ENCODE measurements at places on chromosomes 7 and 10.

GRCh38 chr7:18361756-18362155 lies 133.8 kb upstream of the HDAC9 start:
- no peak for DNase-seq

- DNase-seq: no peak
Measured at GRCh38 chr10:71297343-71297742, 21.7 kb upstream of the SLC29A3 start.

GRCh38 chr7:80380957-80381356 lies 130.9 kb downstream of the GNAT3 start:
- no peak for DNase-seq

- DNase-seq: no peak
Measured at GRCh38 chr10:70542565-70542938, 60.0 kb downstream of the PRF1 start.
